ENCODE measurements at places on chromosomes 1 and 21.

GRCh38 chr21:29673096-29673610, 266.6 kb downstream of the GRIK1 start:
- DNase-seq: no peak

DNA sequence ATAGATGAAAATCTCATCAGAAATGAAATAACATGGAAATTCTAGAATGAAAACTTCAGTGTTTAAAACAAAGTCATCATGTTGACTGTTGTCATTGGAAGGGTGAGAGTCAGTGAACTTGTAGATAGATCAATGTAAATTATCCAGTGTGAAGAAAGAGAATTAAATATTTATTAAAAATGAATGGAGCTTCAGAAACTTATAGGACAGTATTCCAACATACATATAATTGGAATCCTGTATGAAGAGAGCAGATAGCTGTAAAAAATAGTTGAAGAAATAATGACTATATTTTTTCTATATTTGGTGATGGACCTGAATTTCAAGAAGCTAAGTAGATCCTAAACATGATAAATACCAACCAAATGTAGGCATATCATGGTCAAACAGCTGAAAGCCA, 60.0 kb downstream of the MAN1A2 start:
- DNase-seq: no peak

DNA sequence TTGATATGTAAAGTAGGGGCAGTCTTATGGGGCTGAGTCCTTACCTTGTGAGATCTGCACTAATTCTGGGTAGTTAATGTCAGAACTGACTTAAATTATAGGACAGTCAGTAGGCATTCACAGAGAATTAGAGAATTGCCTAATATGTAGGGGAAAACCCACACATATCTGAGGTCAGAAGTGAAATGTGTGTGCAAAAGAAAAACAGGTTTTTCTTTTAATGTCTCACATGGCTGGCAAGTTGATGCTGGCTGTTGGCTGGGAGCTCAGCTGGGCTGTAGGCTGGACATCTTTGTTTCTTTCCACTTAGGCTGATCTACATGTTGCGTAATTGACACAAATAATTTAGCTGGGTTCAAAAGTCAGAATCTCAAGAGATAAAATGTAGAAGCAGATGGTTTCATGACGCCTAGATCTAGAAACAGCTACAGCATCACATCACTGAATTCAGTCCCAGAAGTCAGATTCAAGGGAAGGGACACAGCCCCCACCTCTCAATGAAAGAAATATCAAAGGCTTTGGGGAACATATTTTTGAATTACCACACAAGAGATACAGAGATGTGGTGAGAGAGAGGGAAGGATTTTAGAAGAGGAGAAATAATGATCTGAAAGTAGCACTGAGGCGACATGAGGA, 98.9 kb downstream of the TNFSF18 start:
- no peak for DNase-seq

- DNase-seq: no peak
Measured at GRCh38 chr1:117231748-117232373, 21.1 kb upstream of the VTCN1 start.

GRCh38 chr1:245197911-245198379, 43.2 kb downstream of the KIF26B start:
- DNase-seq: no peak

DNA sequence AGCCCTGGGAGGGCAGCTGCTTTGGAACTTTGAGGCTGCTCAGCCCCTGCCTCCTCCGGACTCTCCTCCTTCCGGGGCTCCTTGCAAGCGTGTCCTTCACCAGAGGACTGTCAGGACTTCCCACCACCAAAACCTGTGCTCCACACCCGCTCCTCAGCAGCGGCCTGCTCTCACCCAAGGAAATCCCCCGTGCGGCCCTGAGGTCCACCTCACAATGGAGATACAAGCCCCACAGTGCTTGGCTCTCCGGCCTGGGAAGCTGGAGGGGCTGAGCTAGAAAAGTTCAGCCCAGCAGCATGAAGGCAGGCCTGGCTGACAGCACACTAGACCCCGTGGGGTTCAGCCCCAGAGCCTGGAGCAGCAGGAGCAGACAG, 33.6 kb downstream of the PGBD5 start:
- no peak for DNase-seq

GRCh38 chr1:2356911-2357845, 34.2 kb downstream of the MORN1 start:
- DNase-seq: no peak

DNA sequence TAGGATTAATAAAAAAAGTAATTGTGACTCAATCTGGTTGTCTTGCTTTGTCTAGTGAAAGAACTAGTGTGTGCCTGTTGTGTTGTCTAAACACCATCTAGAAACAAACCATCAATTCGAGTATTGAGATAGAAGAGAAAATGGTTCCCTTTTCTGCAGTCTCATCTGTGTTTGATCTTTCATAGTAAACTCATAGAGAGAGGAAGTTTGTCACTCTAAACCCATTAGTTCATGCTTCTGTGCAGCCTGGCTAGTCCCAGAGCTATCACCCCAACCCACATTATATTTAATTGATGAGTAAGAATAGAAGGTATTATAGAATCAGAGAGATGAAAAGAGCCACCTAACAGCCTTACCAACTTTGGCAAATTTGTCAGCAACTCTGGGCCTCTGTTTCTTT, 99.5 kb downstream of the TGFB2 start:
- no peak for DNase-seq

GRCh38 chr1:87252406-87252805, 76.3 kb upstream of the LMO4 start:
- DNase-seq: no peak

- no peak for DNase-seq
Measured at GRCh38 chr1:24384251-24385090, 29.1 kb downstream of the STPG1 start.

DNA sequence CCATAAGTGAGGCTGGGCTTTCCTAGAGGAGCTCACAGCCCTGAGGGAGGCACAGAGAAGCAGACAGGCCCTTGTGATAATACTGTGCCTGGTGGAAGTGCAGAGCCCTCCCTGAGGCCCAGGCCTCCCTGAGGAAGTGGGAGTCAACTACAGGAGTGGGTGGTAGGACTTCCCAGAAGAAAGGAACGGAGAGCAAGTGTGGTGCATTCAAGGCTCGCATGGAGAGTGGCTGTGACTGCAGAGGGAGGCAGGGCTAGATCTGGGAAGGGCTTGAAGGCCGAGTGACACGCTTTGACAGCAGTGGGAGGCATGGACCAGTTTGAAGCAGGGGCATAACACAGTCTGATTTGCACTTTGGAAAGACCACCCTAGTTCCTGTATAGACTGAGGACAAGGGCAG, 37.3 kb downstream of the AZIN2 start:
- DNase-seq: no peak

DNA sequence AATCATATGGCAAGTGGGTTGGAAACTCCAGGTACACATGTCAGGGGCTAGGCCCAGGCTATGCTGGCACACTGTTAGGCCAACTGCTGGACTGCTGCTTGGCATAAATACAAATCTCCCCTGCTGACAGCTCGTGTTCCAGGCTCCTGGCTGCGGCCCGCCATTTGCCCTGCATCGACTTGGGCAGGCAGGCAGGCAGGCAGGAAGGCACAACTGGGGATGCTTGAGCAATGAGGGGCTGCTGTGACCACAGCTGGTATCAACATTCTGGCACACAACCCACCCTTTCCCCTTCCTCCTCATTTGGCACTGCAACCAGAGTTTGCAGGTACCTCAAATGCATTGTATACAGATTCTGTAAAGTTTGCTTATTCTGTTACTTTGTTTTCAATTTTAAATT, 53.2 kb downstream of the SAMSN1 start:
- no peak for DNase-seq

- DNase-seq: no peak
Measured at GRCh38 chr21:19507682-19508260, 1104.2 kb upstream of the TMPRSS15 start.

DNA sequence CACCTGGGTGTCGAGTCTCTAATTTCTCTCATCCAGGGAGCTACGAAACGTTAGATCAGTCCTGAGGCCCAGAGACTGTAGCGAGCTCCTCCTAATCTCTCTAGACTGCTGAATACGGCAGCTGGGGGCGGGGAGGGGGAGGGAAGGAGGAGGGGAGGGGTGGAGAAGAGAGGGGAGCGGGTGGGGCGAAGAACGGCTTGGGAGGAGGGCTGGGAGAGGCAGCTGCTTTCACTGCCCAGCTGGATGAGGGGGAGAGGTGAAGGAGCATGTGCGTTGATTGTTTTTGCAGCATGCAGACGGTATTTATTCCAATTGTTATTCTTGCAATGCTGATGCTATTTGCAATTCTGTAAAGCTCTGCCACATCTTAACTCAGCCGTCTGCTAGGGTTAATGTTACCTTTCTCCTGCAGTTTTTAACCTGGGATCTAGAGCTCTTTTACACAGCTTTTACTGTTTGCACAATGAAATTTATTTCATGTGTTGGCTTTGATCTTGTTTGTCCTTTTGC, 790 bp downstream of the DNAJC6 start:
- peak; percentile 71 for DNase-seq

- no peak for DNase-seq
Measured at GRCh38 chr21:41232013-41232412, 64.1 kb downstream of the BACE2 start.

- DNase-seq: no peak
Measured at GRCh38 chr1:219928791-219929118, 398 bp upstream of the SLC30A10 start.

DNA sequence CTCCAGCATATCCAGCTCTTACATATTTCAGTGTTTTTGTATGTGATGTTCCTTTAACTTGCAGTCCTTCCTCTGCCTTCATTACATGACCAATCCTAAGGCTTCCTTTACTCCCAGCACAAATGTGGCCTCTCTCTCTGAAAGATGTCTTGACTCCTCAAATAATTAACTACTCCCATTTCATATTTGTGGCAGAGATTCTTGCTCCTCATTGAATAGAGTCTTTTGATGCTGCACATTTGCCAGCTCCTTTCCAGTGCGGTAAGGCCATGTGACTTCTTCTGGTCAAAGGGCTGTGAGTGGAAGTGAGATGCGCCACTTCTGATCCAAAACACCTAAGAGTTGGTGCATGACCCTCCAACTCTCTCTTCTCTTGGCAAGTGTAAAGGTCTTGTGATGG, 19.1 kb upstream of the LAMC1 start:
- no peak for DNase-seq

- peak; percentile 28 for DNase-seq
Measured at GRCh38 chr1:46613661-46614603, 2.7 kb downstream of the MOB3C start.

DNA sequence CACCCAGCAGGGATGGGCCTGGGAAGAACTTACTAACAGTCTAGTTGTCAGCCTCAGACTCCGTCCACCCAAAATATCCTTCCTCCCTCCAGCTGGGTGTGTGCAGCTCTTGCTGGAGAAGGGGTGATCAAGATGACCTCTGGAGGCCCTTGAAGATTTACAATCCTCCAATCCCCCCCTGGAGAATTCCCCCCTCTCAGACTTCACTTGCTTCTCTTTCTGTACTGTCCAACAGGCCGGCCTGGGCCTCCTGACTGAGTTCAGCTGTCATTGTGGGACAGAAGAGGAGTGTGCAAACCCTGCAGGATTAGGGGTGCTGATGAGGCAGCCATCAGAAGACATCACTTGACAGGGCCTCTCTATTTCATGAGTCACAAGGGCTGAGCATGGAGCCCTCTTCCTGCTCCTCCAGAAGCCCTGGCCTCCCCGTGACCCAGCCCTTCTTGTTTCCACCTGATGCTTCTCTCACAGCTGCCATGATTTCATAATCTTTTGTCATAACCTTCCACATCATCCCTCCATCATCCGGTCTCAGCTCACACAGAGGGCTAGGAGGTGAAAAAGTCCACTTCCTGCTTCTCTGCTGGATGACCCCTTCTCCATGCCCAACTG, 17.5 kb upstream of the IGFN1 start:
- DNase-seq: no peak

DNA sequence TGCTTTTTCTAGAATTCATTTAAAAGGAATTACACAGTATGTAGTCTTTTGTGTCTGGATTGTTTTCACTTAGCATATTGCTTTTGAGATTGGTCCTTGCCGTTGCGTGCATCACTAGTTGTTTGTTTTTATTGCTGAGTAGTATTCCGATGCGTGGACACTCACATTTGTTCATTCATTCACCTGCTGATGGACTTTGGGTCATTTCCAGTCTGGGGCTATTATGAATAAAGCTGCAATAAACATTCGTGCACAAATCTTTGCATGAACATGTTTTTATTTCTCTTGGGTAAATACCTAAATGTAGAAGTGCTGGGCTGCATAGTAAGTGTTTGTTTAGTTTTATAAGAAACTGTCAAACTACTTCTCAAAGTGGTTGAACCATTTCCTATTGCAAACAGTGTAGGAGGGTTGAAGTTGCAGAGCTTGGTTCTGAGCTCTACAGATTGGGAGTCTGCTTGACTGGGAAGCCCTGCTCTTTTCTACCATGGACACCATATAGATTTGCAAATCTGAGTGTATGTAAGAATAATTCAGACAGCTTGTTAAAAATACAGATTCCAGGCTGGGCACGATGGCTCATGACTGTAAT, 404.7 kb upstream of the PROX1 start:
- no peak for DNase-seq

DNA sequence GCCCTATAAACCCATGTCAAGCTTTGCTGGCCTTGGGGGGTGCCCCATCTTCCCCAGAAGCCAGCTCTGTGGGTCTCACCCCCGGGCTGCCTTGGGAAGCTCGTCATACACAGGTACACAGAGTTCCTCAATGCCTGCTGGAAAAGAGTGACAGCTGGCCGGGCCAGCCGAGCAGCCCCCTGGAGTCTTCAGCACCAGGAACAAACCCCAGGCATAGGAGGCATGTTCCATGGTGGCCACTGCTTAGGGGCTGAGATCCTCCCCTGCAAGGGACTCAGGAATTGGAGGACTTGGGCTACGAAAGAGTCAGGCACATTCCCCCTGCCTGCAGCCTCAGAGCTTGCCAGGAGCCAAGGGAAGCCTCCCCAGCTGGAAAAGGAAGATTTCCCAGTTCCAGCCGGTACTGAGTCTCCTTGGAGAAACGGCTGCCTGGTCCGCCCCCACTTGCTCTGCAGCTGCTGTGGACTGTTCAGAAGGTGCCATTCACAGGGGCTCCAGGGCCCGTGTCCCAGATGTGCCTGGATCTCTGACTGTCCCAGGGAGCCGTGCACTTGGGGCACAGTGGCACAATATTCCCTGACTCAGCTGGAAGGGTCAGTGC, 89.5 kb downstream of the STUM start:
- DNase-seq: no peak

GRCh38 chr1:209162651-209163050, 420.9 kb upstream of the CAMK1G start:
- DNase-seq: peak; percentile 14

- no peak for DNase-seq
Measured at GRCh38 chr1:165218731-165219130, 137.8 kb downstream of the LMX1A start.

- no peak for DNase-seq
Measured at GRCh38 chr1:228837032-228837431, 101.8 kb downstream of the RHOU start.

DNA sequence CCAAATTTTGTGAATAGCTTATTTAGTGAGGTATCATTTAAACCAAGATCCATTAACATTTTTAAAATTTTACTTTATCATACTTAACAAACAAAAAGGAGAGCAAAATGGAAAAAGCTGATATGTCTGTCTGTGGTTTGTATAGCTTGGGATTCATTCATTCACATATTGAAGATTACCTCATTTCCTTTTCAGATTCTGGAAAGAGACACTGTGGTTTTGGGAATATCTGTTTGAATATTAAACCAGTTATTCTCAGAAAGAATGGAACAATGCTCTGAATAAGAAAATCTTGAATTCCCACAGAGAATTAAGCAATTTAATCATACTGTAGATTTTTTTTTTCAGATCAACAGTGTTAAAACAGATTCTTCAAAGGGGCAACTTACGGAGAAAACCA, 93.8 kb upstream of the PRDX6 start:
- DNase-seq: no peak

GRCh38 chr1:28811766-28812668, at the start of gene OPRD1:
Gene OPRD1 (plus strand): TSS chr1:28812170. CDS start chr1:28812384, 214 bp downstream.
- no peak for DNase-seq

- DNase-seq: no peak
Measured at GRCh38 chr1:231508497-231508896, 20.0 kb upstream of the TSNAX start.
